ENCODE measurements at places on chromosomes 4 and X.

GRCh38 chr4:149707862-149708261 lies 107.8 kb downstream of the IQCM start:
- no peak for DNase-seq

DNA sequence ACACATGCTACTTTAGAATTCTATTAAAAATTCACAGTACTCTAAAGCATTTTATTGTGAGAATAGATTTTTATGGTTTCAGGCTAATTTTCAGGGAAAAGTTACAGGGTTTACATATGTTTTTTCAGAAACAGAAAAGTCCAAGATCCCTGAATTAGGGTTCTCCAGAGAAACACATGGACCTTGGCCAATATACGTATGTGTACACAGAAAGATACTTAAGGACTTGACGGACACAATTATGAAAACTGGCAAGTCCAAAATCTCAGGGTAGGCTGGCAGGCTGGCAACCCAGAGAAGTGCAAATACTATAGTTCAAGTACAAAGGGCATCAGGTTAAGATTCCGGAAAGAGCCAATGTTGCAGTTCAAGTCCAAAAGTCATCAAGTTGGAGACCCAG lies 1897.8 kb upstream of the PCDH10 start:
- no peak for DNase-seq

- no peak for DNase-seq
Measured at GRCh38 chrX:113551919-113552318, 711.3 kb upstream of the AMOT start.

DNA sequence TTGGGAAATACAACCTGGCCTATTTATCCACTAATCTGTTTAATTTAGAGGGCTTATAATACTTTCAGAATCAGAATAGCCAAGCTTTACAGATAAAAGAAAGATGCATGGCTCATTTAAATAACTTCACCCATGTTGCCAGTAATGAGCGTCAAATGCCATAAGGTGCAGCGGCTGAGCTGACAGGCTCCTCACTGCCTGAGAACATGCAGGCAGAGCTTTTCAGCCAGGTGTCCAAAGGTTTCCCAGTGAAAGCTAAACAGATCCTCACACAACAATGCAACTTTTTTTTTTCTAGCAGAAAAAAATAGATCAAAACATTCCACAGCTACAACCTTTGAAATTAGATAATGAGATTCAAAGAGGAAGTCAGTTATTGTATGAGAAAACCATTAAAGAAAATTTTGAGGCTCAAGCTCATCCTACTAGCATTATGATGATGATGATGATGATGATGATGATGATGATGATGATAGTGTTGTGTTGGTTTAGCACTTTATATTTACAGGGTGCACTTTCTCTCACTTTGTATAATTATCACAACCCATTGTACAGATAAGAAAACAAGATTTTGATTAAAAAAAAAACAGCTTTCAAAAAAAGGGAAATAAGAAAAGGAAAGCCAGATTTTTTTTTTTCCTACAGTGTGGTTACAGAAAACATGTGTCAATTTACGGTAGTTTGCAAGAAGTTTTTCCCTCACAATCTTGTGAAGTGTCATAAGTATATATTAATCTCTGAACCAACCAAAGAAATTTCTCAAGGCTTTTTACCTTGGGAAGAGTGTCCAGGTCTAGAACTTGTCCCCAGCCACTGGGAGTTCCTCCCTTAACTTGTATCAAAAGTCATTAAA lies 12.2 kb upstream of the TNIP3 start:
- DNase-seq, result no peak
